ENCODE measurements at places on chromosomes 5 and 9.

GRCh38 chr5:132829742-132830435 is 558 bp downstream of the SHROOM1 start:
- ATAC-seq, result peak; percentile 87

DNA sequence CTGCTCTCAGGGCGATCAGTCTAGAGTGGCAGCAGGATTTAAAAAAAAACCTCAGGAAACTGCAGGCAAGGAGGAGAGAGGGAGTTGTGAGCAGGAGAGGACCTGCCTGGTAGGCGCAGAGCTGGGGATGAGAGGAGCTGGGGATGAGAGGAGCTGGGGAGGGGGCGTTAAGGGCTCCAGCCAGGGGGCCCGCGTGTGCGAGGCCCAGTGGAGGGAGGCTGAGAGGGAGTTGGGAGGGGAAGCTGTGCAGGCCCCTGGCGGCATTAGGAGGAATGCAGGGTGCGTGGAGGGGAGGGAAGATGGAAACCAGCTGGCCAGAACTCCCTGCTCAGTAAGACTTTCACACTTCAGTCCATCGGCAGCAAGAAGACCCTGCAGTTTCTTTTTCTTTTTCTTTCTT is 45.2 kb upstream of the HMCN2 start:
- no peak for ATAC-seq

GRCh38 chr5:86143837-86144236 is 473.9 kb upstream of the COX7C start:
- no peak for ATAC-seq

GRCh38 chr9:128870128-128870940 is 11.4 kb downstream of the KYAT1 start:
- no peak for ATAC-seq

- ATAC-seq, result no peak
Observed at GRCh38 chr5:179495906-179496455, 54.4 kb upstream of the RUFY1 start.

- ATAC-seq, result no peak
Observed at GRCh38 chr9:28004900-28005299, 431.6 kb upstream of the C9orf72 start.

- ATAC-seq, result no peak
Observed at GRCh38 chr9:237858-238345, 23.2 kb downstream of the DOCK8 start.

GRCh38 chr9:124854822-124855221 is 1.6 kb downstream of the WDR38 start:
- no peak for ATAC-seq

GRCh38 chr5:12292610-12293204 is 388.5 kb upstream of the CTNND2 start:
- no peak for ATAC-seq

GRCh38 chr5:139415221-139415861 is 11.5 kb upstream of the SPATA24 start:
- ATAC-seq, result no peak

GRCh38 chr5:123785162-123786071 is 273.4 kb downstream of the CSNK1G3 start:
- ATAC-seq, result no peak

DNA sequence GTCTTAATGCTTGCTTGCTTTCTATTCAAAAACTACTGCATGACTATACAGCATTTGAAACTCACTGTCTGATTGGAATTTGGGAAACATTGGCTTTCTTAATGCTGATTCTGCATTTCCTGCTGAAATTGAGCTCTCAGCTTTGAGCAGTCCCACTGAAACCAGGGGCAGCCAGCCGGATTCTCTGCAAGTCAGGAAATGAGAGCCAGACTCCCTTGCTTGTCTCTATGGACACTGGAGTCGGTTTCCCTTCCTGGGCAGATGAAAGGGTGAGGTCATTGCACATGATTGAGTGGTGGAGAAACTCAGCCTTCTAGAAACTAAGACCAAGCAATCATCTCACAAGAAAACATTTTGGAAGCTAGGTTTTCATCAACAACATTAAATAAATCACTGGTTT is 119.7 kb upstream of the SPATA31C2 start:
- no peak for ATAC-seq

DNA sequence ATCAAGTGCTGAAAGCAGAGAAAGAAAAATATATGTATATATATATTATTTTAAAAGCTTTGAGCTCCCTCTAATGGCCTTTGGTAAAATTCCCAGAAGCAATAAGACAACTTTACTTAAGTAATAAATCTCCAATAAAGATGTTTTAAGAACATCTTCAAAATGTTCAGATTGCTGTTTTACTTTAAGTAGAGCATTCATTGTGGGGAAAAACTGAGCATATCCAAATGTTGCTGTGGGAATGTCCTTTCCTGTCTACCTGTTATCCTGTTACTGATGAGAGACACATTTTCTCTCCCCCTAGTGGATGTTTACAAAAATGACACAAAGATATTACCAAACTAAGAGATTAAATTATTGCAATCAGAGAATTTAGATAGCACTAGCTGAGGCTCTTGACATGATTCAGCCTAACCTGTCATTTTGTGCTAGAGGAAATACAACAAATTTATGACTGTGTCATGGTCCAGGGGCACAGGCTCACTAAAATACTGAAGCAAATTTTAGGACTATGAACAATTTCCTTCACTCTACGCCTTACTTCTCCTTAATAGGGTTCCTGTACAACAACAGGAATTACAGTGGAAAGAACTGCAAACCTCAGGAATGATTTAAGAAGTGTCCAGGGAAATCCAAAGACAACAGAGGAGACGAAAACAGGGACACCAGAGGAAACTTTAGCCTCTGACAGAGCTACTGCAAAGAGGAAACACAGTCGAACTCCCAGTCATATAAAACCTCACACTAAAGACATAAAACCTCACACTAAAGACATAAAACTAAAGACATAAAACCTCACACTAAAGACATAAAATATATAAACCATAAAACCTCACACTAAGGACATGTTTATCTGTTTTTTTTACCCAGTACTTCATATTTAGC is 24.3 kb upstream of the PRRC1 start:
- no peak for ATAC-seq

GRCh38 chr5:154543380-154543779 is 65.4 kb upstream of the HAND1 start:
- no peak for ATAC-seq

- no peak for ATAC-seq
Observed at GRCh38 chr5:106401561-106401960, 1269.2 kb downstream of the EFNA5 start.

DNA sequence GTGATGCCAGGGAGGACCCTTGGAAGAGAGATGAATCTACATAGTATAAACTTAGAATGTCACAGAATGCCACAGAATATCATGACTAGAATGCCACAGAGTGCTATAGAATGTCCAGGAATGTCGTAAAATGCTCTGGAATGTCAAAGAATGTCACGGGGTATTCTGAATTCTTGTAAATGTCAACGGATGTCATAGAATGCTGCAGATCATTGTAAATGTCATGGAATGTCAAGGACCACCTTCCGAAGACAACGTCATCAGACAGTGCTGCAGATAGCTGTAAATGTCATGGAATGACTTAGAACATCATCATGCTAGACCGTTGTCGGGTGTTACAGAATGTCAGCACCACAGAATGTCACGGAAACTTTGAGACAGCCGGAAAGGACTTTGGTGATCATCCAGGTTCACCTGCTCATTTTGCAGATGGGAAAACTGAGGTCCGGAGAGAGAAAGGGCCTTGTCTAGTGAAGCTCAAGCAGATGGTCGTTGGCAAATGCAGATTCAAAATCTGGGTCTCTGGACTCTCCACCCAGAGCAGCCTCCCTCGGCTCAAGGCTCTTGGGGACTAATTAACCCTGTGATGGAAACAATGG is 117.1 kb downstream of the LHX2 start:
- ATAC-seq, result no peak

DNA sequence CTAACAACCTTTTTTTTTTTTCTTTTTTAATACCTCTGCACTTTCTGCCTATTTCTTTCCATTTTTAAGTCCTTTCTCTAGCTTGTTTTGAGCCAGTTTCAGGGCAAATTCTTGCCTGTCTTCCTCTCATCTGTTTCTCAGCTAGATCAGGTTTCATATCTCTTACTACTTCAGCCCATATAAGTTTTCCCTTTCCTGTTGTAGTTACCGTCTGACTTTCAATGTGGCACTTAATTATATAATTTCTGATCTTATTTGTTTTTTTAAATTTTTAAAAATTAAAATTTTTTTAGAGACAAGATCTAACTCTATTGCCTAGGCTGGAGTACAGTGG is 104.7 kb upstream of the ELL2 start:
- no peak for ATAC-seq

DNA sequence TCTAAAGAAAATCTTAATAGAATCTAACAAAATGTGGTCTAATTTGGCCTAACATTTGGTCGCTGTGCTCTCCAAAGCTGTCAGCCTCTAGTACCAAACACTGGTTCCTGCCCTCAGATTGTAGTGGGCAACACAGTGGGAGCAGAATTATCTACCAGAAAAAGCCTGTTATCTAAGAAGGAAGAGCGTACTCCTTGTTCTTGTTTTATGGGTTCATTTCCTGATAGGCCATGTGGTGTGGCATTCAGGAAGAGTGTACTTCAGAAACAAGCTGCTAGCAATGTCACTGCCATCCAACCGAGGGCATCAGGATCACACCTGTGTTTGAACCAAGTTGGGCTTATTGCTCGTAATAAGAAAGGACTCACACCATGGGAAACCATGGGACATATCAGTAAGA is 487.9 kb upstream of the DAP start:
- ATAC-seq, result no peak

DNA sequence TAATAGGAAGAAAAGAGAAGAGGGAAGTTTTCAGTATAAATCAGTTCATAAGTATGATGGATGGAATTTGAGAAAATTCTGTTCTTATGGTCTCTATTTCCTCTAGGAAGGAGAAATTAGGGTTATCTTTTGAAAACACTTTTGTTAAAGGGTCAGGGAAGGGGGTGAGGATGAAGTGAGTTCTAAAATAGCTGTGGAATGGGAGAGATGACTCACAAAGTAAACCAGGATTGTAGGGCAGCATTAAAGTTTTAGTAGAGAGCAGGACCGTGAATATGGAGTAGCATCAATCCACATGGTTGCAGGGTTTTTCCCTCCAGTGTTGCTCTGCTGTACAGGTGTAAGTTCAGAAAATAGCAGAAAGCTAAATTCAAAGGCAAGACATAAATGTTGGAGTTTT is 32.4 kb downstream of the MUSK start:
- ATAC-seq, result no peak

- ATAC-seq, result no peak
Observed at GRCh38 chr5:95649842-95650620, 3.5 kb downstream of the RFESD start.

- ATAC-seq, result no peak
Observed at GRCh38 chr9:133250741-133251170, 24.2 kb downstream of the ABO start.

DNA sequence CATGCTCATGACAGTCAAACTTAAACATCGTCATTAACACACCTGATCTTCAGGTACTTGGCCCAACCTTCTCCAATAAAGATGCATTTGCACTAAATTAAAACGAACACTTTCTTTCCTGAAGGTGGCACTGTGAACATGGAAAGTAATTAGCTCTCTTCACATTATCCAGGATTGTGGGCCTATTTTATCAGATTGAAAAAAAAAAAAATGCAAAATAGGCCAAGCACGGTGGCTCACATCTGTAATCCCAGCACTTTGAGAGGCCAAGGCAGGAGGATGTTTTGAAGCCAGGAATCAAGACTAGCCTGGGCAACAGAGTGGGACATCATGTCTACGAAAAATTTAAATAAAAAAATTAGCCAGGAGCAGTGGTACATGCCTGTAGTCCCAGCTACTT is 14.4 kb upstream of the CDC20B start:
- ATAC-seq, result no peak

- peak; percentile 37 for ATAC-seq
Observed at GRCh38 chr5:568061-568781, 43.9 kb upstream of the CEP72 start.

DNA sequence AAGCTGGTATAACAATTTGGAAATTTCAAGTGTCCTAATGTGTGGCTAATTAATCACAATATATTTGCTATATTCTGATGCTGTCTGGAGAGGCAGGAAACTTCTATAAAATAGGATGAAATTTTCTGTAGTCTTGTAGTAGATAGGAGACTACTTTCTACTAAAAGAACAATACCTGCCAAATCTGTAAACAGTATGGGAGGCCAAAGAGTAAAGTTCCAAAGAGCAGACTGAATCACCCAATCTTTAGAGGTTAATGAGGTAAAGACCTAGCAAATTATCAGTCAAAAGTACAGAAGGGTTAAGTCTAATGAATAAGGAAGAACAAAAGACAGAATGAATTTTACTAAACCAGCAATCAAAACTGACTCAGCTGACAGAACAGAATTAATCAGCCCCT is 52.4 kb upstream of the RGS7BP start:
- no peak for ATAC-seq

- peak; percentile 89 for ATAC-seq
Observed at GRCh38 chr9:131395157-131396098, 1.5 kb downstream of the PRRC2B start.

DNA sequence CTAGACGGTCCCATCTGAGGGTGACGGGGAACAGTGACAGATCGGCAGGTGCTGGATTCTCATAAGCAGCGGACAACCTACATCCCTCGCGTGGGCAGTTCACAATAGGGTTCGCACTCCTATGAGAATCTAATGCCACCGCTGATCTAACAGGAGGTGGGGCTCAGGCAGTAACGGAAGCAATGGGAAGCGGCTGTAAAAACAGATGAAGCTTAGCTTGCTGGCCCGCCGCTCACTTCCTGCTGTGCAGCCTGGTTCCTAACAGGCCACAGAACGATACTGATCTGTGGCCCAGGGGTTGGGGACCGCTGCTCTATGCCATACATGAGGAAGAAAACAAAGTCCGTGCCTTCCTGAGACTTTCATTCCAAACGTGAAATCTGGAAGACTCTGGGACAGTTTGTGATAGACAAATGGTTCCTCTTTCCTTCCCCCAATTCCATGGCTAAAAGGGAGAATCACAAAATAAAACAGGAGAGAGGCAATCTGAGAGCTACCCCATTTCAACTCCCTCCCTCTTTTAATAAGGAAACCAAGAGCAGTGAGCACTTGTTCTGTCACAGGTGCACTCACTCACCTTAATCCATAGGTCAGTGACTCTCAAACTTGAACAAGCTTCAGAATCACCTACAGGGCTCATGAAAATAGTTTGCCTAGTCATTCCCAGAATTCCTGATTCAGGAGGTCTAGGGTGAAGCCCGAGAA is 12.1 kb downstream of the PDCL start:
- ATAC-seq, result no peak

DNA sequence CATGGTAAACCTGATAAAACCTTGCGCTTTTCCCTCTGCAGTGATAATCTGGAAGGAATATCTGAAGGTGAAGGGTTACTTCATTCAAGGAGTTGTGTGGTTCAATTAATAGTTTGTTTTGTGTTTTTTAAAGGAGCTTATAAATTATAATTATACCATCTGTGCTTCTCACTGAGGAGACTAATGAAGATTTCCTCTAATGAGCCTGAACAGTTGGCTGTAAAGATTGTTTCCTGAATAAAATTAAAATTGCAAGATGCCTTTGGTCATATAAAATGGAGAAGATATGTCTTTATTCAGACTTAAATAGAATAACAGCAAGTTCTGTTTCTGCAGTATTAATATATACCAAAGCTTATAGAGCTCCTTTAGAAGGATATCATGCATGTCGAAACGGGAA is 59.9 kb downstream of the GAPVD1 start:
- no peak for ATAC-seq
